ENCODE measurements at places on chromosomes 12 and 14. TPM values are rescaled to one million over a fixed set of nuclear protein-coding genes. Genes with fewer than 3 reads are reported as not detected.

GRCh38 chr12:30423330-30423729 lies 272.3 kb downstream of the IPO8 start:
- DNase-seq = no peak

DNA sequence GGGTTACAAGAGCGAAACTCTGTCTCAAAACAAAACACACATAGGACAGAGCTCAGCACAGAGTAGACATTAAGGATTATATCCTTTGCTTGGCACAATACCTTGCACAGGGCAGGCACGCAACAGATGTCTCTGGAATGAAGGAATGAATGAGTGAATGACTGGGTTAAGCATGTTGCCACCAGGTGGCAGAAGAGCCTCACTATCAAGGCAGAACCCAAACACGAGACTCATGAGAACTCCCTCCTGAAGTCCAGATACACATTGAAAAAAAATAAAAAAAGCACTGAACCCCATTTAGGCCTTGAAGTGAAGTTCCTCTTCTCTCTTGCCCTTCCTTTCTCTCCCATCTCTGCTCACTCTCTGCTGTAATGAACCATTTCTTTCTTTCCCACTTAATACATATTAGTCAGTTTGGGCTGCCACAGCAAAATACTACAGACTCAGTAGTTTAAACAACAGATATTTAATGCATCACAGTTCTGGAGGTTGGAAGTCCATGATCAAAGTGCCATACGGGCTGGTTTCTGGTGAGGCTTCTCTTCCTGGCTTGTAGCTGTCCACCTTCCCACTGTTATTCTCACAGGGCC lies 26.6 kb upstream of the LTA4H start:
- peak; percentile 92 for DNase-seq

GRCh38 chr12:125220404-125221273 lies 155.4 kb downstream of the AACS start:
- DNase-seq = no peak

- DNase-seq = peak; percentile 80
Measured at GRCh38 chr12:124394462-124395128, 99.7 kb downstream of the RFLNA start.

- no peak for DNase-seq
Measured at GRCh38 chr12:67645601-67646000, 2.9 kb upstream of the DYRK2 start.

RIN3 gene
- total RNA-seq = 0.55 TPM

Measured in SJSA1 (cell line).